ENCODE measurements at places on chromosomes 16 and 17.

DNA sequence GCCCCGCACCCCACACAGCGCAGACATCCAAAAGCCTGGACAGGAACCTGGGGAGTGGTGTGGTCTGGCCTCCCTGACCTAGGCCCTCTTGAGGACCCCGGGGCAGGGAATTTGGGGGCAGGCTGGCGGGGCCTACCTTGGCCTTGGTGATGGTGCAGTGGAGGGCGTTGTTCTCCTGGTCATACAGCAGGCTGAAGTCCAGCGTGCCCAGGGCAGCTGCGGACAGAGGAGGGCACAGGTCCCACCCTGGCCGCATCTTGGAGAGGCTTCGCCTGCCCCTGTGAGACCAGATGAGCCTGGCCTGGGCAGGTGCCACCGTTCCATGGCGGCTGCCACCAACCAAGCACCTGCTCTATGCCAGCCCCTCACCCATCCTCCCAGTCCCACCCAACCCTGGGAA lies 9.0 kb downstream of the DOC2B start:
- no peak for DNase-seq

DNA sequence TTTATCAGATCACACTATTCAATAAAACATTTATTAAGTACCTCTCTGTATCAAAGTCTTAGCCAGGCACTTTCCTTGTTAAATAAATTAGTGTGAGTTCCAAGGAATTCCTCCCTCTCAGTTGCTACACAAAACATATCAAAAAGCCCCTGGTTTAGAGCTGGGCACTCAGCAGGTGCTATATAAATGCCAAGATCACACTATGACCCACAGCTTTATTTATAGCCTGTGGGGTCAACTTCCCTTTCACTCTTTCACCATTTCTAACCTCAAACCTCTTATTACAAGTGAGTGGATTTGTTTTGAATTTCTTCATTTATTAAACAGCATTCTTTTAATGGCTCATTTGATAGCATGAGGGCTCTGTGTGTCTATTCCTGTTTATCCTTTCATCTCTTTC lies 112.6 kb upstream of the MPHOSPH6 start:
- DNase-seq: no peak

- no peak for DNase-seq
Observed at GRCh38 chr16:87233928-87234327, 83.3 kb downstream of the C16orf95 start.

- no peak for DNase-seq
Observed at GRCh38 chr17:37708616-37709212, 36.1 kb downstream of the HNF1B start.

GRCh38 chr16:3096362-3096761 lies 2.7 kb downstream of the ZSCAN10 start:
- no peak for DNase-seq

GRCh38 chr16:1614456-1615102 lies 2.4 kb downstream of the CRAMP1 start:
- DNase-seq: peak; percentile 49

- no peak for DNase-seq
Observed at GRCh38 chr16:149024-149660, 3.3 kb upstream of the HBZ start.

DNA sequence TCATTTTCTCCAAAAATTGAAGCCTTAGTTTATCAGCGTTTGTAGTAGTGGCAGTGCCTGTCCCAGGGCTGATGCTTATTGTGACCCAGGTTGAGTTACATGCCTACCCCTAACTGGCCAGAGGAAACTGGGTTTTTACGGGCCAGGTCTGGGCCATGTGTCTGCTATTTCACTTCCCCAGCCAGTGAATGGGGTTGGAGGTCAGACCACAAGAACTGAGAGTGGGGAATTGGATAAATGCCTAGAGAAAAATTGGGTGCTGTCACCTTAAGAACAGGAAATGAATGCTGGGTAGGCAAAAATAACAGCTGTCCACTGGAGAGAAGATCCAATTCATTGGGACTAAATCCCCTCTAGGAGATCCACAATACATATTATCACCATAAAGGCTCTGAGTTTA lies 5.2 kb downstream of the ADPRM start:
- DNase-seq: no peak

GRCh38 chr17:41073676-41074075 lies 8.0 kb upstream of the KRTAP2-4 start:
- DNase-seq: no peak

- no peak for DNase-seq
Observed at GRCh38 chr16:977081-977701, 4.4 kb upstream of the SOX8 start.

GRCh38 chr17:31321481-31321880 lies at the start of gene EVI2A:
EVI2A (minus strand) TSS chr17:31321622; CDS start chr17:31319013, 2,609 bp downstream.
- no peak for DNase-seq

DNA sequence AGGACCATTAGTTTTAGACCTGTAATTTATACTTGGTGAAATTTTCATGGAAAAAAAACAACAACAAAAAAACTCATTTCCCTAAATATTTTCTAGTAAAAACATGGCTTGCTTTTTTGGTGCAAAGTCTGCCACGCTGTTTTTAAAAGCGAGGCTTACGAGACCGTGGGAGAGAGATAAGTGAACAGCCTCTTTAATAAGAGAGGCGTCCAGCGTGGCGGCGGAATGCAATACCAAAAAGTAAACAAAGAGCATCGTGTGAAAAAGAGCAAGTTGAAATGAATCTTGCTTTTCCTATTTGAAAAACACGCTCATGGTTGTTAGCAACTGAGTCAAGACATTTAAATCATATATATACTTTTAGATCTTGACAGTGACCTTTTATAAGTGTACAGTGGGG lies 10.5 kb upstream of the MSI2 start:
- DNase-seq: no peak

DNA sequence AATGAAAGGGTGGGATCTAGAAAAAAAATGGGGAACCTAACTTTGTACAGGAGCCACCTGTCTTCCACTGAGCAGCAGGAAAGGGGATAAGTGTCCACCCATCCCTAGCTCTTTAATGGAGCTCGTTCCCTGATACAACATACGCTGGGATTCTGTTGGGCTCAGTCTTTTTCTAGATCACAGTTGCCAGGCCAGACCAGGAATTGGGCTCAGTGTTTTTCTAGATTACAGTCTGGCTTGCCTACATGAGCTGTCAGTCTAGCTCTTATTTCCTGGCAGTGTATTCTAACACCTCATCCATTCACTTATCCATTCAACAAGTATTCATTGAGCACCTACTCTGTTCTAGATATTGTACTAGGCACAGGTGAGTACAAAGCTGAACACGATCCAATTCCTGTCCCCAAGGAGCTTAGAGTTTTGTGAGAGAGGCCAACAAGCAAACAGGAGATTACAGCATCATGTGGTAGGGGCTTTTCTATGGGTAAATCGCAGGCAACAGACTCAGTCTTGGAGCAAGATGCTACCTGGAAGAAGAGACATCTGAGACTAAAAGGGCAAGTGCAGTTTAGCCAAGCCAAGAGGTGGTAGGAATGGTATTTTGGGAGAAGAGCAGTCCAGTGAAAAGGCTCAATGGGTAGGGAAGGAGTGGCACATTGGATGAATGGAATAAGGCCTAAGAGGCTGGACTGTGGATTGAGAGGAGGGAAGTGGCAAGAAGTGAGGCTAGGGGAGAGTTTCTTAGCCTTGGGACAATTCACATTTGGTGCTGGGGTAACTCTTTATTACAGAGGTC lies 138.0 kb upstream of the HS3ST2 start:
- no peak for DNase-seq

GRCh38 chr16:2267913-2268666 lies at the start of gene RNPS1:
RNPS1 (minus strand) TSS chr16:2268126; CDS start chr16:2264643, 3,483 bp downstream.
- DNase-seq: peak; percentile 97

DNA sequence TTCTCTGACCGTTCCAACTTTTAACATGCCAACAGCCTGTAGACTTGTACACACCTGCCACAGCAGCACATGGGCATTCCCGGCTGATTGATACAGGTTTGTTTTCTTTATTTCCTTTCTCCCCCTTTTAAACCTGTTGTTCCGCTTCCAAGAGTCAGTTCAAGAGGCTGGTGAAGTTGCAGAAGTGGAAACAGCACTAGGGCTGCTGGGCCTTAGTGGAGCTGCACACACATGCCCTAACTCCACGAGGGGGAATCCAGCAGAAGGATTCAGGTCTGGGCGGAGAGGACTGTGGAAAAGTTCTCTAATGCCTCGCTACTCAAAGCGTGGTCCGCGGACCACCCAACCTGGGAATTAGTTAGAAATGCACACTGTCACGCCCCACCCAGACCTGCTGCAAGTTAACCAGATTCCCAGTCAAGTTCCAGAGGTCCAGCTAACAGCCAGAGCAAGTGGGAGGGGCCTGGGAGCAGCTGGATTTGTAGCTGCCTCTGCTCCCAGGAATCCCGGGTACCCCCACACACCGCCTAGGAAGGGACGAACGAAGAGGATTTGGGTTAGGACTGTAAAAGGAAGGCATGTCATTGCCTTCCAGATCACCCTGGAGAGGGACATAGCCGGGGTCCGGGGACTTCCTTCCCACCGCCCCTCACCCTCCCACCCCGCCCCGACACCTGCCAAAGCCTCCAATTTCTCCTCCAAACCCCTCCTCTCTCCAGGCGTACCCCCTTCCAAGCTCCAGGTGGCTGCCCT lies 542 bp downstream of the SLC39A11 start:
- peak; percentile 39 for DNase-seq

DNA sequence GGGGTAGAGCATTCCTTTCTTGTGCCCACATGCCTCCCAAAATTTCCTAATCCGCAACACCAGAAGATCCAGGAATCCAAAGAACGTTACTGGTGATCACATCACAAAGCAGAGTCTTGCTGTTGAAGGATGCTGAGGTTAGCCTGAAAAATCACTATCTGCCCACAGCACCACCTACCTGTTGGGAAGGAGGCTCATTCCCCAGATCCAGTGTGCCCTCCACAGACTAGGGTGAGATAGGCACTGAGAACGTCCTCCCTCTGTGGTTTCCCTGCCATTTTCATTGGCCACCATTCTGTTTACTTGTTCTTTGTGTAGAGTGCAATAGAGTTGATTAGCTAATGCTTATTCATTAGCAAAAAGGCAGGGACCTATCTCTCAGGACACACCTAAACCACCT lies 30.3 kb downstream of the RCVRN start:
- DNase-seq: no peak

GRCh38 chr17:60248618-60249289 lies 99.0 kb downstream of the CA4 start:
- DNase-seq: no peak

DNA sequence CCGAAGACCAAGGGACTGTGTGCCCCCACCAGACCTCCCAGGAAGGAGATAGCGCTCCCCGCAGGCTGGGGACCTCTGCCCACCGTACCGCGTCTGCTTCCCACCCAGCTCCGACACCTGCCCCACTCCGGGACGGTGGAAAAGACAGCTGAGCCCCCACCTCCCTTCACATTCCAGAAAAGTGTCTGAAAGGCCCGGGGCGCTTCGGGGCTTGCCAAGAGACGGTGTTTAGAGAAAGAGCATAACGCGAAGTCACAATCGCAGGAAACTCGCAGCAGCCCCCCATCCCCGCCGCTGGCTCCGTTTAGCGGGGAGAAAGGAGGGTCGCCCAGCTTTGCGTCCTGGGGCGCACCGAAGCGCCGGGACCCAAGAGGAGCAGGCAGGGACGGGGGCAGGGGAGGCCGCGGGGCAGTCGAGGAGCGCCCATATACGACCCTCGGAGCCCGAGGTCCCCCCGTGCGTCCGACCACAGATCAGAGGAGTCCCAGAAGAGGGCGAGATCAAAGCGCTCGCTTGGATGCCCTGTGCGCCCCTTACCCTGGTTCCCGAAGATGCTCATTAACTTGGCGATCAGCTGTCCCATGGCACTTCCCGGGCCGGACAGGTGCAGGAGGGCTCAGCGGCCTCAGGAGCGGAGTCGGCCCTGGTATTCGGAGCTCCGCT lies 652 bp downstream of the ARL5C start:
- no peak for DNase-seq

GRCh38 chr17:11814655-11815262 lies 182.5 kb downstream of the ZNF18 start:
- DNase-seq: no peak

DNA sequence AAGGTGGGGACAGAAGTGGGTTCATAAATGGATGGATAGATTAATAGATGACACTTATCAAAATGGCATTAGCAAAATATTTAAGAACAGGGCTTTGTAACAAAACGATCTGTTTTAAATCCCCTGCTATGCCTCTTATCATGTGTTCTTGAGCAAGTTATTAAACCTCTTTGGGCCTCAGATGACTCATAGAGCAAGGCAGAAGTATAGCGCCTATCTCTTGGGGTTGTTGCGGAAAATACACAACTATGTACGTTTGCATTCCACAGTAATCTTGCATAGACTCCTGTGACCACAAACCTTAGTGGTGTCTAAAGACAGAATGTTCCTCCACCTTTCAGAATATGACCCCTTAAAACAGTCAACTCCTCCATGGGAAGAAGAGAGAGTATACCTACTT lies 116.8 kb downstream of the CDYL2 start:
- DNase-seq: no peak

DNA sequence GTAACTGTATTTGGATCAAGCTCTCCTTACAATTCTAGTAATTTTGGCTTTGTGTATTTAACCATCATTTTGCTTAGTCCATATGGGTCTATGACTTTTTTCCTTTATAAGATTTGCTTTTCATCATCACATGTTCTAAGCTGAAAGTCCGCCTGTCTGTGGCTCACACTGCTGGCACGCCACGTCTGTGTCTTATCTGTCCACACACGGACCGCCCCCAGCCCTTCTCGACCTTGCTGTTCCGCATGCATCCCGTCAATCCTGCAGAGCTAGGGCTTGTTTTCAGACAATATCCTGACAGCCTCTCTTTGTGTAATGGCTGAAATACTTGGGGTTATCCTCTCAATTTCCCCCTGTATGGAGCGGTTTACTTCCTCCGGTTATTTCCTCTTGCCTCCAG lies 8.4 kb upstream of the ALDH3A1 start:
- DNase-seq: no peak

DNA sequence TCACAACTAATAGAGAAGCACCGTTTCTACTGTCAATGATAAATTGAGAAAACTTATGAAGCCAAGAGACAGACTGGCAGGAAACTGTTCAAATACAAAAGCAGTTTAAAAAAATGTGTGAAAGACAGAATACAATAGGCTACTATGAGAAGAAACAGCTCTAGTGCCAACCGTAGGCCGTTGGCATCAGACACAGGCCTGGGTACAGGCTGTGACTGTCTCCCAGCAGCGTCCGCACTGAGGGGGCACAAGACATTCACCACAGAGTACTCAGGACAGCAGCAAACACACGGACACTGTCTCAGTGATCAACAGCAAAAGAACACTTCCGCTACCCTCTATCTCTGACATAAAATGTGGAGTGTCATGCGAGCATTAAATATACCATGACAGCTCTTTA lies 7.8 kb upstream of the C1QBP start:
- DNase-seq: no peak

Data from HEK293T (cell line).